ENCODE measurements at places on chromosomes 2 and 18.

DNA sequence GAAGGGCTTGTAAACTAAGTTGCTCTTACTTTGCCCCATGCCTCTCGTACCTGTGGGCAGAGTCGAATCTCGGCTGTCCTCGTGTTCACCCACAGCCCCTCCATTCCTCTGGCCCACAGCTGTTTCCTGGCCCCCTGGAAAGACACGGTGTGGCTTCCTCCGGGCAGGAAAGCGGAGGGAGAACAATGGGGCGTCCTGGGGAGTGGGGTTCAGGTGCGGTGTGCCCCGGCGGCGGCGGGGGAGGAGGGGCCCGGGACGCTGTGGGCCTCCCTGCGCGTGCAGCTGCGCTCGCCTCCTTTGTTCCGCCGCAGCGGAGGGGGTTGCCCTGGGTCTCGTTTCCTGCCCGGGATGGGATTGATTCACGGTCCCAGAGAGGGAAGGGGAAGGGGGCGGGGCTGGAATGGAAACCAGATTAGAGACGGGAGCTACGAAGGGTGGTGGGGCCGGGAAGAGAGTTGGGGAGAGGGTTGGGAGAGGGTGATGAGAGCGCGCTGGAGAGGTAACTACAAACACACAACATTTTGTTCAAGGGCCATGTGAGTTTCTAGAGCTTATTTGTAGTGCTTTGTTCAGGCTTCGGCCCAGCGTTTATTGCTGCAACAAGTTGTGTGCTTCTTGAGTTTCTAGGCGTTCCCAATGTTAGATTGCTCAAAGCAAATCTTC, 796 bp downstream of the MYO1B start:
- no peak for DNase-seq

GRCh38 chr2:212940816-212941215, 210.6 kb downstream of the IKZF2 start:
- no peak for DNase-seq

GRCh38 chr18:55633032-55633431, 45.0 kb upstream of the TCF4 start:
- DNase-seq: no peak

GRCh38 chr2:64808092-64808491, 154.4 kb upstream of the SERTAD2 start:
- DNase-seq: no peak

DNA sequence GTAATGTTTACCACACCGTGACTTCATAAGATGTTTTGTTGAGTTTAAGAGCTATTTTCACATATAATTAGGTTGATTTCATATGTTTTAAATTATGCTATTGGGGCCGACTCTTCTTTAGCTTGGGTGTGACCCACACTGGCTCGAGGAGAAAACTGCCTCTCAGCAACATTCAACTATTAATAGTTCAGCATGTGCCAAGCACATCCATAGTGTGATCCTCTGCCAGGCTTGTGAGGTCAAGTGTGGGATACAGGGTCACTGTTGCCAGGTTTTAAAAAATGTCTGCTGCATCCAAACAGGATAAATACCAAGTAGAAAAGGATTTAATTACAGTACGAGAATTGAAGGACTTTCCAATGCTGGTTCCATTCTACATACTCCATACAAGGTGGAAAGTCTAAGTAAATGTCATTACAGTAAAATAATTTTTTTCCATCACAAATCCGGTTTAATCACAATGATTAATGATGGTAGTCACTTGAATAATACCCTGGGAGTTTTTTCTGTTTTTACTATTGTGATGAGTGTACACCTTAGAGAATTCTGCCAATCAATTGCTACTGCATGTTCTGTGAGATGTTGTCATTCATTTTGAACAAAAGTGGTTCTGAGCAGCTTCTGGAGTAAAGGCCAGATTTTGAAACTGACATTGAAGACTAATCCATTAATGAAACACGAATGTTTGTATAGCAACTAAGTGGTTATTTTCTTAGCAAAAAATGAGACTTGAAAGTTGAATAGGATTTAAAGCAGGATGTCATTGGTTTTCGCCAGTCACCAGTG, 84.5 kb downstream of the ABI2 start:
- DNase-seq: no peak

DNA sequence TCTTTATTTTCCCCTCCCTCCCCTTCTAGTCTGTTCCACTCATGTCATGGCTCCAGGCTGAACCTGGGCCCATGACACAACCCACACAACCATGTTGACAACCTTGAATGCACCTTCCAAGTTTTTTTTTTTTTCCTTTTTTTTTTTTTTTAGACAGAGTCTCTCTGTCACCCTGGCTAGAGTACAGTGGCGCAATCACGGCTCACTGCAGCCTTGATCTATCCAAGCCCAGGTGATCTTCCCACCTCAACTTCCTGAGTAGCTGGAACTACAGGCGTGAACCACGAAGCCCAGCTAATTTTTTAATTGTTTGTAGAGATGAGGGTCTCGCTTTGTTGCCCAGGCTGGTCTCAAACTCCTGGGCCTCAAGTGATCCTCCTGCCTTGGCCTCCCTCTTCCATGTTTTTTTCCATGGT, 21.9 kb upstream of the ROCK2 start:
- DNase-seq: no peak

- DNase-seq: no peak
These were observed 1.9 kb downstream of the CTLA4 start for GRCh38 chr2:203869223-203870042.

DNA sequence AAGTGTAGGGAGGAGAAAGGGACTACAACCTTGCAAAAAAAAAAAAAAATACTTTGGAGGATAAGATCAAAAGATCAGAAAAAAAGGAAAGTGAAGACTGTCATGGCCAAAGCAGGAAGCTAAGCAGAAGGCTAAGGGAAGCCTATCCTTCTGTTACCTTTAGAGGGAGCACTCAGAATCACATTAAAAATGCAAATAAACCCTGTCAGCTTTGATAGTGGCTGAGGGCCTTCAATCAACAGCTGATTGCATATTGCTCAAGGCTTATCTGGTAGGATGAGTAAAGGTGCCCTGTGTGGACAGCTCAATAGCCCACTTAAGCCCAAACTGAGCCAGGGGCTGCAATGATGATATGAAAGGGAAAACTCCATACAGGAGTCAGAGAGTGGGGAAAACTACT, 1021.2 kb downstream of the LRP1B start:
- no peak for DNase-seq

DNA sequence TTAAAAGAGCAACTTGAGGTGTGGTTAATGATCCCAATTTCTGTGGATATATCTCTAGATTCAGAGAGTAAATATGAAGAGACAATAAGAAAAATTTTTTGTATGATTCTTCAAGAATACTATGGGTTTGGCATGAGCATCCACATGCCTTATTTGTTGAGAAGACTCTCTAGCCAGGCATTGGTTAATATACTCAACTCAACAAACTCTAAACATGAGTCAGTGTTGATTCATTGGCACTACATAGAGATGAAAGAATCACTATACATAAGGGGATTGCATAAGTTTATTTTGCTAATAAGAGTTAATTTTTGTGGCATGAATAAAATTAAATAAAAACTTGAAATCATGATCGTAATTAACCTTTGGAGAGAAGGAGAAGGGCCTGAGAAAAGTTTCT, 930.2 kb upstream of the LRRTM1 start:
- no peak for DNase-seq

DNA sequence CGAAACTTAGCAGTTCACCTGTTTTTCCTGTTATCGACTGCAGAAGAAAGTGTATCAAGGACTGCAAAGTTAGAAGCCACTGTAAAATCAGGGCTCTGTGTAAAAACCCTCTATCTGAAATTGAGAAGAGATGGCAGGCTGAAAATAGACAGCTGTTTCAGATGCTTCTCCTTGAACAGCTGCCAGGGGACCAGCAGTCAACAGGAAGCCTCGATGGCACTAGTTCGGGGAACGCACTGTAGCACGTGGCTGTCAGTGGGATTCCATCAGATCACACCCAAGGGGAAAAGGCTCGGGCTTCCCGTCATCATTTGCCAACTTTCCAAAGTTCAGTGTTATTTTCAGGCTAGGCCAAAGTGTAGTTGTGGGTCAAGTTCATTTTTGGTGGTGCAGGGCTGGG, 316.9 kb downstream of the TXNL1 start:
- no peak for DNase-seq

- DNase-seq: no peak
These were observed 616.7 kb downstream of the SUCLG1 start for GRCh38 chr2:83842421-83842820.

GRCh38 chr2:84494070-84494469, 22.2 kb upstream of the DNAH6 start:
- DNase-seq: no peak

DNA sequence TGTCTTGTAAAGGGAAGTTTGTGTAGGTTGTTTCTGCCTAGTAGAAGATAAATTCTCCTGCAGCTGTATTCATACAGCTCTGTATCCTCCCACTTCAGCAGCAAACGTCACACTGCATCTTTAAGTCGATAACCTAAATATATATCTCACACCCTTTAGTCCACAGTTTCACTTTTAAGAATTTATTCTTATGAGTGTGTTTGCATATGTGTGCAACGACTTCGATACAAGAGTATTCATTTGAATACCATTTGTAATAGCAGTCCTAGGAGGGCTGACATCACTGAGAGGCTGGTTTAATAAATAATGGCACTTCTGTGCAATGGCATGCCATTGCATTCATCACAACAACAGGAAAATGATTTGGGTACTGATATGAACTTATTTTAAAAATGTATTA, 63.8 kb upstream of the MSH6 start:
- no peak for DNase-seq

GRCh38 chr18:62828852-62829251, 113.5 kb downstream of the PHLPP1 start:
- no peak for DNase-seq

GRCh38 chr2:43507137-43507536, 88.7 kb downstream of the THADA start:
- DNase-seq: no peak

GRCh38 chr2:144348846-144349245, 171.1 kb downstream of the ZEB2 start:
- DNase-seq: no peak

- no peak for DNase-seq
These were observed 39.7 kb upstream of the UBE2F start for GRCh38 chr2:237927135-237927534.

DNA sequence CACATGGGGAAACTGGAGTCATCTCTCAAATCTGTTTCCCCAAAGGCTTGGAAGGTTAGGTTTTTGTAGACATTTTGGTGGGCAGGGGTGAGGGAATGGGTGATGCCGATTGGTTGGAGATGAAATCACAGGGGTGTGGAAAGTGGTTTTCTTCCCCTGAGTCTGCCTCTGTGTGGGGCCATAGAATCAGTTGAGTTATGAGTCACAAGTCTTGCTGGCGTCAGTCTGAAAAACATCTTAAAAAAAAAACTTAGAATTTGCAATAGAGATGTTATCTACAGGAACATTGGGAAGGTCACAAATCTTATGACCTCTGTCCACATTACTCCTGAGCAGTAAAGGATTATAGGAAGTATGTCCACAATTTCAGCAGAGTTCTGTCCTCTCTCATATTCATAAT, 314.6 kb downstream of the CNTNAP5 start:
- DNase-seq: no peak

DNA sequence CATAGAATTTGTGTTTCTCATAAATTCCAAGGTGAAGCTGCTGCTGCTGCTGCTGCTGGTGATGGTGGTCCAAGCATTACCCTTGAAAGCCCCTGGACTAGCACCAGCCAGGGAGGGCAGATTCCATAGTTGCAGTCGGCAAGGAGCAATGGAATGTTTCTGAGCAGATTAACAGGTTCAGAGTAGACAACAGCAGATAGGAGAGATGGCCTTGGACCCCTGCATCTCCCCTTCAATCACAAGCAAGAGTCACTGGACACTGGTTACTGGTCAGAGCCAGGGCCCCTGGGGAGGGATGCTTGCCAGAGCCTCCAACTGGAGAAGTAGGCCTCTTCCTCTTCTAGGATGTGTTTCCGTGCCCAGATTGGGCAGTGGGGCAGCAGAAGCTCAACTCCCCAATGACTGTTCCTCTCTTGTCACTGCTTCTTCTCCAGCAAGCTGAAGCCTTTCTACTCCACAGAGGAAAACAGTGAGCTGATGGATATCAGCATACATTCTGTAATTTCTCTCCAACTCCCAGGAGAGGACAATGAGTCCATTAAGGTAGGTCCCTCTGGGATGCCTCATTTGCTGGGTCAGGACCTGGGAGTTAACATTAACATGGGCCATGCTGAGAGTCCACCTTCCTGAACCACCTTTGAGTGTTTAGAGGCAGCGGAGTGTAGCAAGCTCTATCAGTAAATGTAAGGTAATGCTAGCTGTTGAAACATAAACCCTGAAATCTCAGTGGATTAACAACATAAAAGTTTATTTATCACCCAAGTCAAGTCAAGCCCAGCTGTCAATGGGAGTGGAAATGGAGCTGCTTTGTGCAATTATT, 35.3 kb downstream of the MROH2A start:
- no peak for DNase-seq

GRCh38 chr2:231342061-231342711, 53.3 kb upstream of the B3GNT7 start:
- no peak for DNase-seq

GRCh38 chr2:8344144-8345097, 337.4 kb upstream of the ID2 start:
- no peak for DNase-seq

DNA sequence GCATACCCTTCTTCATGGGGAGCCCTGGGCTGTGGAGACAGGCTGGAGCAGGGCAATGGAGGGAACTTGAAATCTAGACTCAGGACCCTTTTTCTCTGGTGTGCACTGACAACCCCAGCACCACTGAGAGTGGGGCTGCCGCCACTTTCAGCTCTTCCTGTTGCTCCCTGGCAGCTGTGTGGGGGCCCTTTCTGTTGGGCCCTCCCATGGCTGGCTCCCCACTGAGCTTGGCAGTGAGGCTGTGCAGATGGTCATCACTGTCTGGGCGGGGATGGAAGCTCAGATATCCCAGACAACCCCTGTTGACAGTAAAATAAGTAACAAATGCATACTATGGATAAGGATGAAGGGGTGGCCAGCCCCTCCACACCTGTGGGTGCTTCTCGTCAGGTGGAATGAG, 6.7 kb downstream of the MYO7B start:
- no peak for DNase-seq

DNA sequence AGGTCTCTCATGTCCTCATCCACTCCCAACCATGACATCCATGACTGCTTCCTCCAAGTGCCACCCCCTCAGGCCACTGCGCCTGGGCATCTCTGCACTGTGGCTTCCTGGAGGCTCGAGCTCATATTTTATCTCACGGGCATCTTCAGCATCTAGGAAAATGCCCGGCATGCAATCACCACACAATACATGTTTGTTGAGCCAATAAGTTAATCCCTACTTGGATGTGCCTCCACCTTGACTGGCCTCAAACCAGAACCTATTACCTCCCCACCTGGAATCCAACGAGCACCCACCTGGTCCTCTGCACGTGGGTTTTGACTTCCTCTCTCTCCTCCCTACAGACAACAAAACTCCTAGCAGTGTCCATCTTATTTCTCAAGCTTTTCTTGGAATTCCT, 198.9 kb upstream of the REV1 start:
- no peak for DNase-seq

GRCh38 chr18:34928754-34929335, 112.4 kb upstream of the MAPRE2 start:
- no peak for DNase-seq

- no peak for DNase-seq
These were observed 893.1 kb upstream of the CELF4 start for GRCh38 chr18:38458698-38459097.

All from GM04503 (cell line).